CD4-positive, alpha-beta T cell treated with Interleukin-4 for 1 hour (primary cell): ENCODE measurements at places on chromosomes 2 and 18.

- no peak for DNase-seq
Observed at GRCh38 chr18:5894611-5895298, 567 bp downstream of the TMEM200C start.

- no peak for DNase-seq
Observed at GRCh38 chr2:17518212-17519154, at the start of gene RAD51AP2. Gene RAD51AP2, minus strand, starts transcription at chr2:17518440. Its CDS starts 25 bp downstream, at chr2:17518415.

DNA sequence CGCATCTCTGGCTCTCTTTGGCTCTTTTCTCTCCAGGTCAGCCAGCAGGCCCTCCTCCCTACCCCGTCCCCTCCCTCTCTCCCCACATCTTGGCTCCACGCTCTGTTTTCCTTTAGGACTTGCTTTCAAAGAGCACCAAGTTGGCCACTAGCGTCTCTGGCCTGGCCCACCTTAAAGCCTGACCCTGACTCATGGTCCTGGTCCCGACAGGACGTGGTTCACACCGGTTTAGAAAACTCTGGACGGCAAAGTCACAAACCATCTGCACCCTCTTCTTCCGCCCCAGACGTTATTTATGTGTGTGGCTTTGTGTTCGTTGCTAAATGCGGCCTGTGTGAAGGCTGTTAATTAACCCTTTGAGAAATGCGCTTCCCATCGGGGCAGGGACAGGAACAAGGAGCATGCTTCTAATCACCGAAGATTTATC, 169.0 kb upstream of the HAAO start:
- no peak for DNase-seq

DNA sequence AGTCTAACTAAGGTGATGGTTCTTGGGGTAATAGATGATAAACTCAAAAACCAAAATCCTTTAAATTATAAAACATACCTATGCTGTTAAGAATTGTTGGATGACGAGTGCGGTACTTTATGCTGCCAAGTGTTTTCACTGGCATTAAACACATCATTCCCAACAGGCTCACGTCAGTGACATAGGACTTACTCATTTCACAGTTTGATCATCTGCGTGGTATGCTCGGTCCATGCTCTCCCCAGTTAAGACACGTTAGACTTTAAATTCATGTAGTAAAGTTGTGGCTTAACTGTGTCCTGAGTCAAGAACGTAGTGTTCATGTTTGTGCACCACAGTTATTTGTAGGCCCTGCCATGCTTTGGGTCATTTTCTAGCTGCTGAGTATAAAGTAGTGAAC, 125.6 kb upstream of the MYT1L start:
- DNase-seq, result no peak

GRCh38 chr2:46780801-46781445, 134.7 kb downstream of the MCFD2 start:
- DNase-seq, result no peak

- DNase-seq, result no peak
Observed at GRCh38 chr18:42338683-42339082, 383.6 kb downstream of the PIK3C3 start.

- no peak for DNase-seq
Observed at GRCh38 chr2:101274142-101274541, 21.5 kb downstream of the CNOT11 start.

GRCh38 chr18:77004555-77005380, 127.8 kb downstream of the MBP start:
- peak; percentile 34 for DNase-seq

DNA sequence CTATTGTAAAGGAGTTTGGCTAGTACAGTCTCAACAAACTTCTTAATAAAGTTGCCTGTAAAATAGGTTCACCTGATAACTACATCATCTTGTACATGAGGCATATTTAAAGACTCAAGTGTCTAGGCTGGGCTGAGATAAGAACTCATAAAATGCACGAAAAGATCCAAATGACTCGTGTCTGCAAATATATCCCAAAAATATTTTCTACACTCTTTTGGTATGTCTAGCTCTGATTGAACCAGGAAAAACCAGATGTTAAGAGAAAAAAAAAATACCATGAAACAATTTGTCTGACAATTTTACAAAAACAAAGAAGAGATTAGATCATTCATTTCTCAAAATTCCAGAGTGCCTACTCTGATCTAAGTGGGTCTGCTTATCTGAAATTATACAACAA, 166.9 kb upstream of the OSR1 start:
- no peak for DNase-seq

DNA sequence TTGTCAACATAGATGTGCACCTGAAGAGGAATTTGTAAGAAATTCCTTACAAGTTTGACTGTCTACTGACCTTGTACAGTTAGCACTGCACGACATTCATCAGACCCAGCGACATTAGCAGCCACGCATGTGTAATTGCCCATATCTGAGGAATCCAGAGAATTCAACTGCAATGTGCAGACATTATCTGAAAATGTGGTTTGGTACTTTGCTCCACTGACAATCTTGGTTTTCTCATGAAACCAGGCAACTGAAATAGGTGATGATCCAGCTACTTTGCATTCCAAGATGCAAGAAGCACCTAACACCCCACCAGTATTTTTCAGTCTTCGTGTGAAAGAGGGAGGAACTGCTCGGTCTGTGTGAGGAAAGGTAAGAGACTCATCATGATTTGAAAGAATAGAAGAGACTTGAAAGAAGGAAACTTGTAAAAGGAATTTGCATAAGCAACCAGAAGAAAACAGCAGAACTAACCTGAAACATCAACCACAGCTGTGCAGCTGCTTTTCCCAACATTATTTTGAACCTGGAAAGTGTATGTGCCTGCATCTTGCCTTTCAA, 83.4 kb downstream of the TTN start:
- DNase-seq, result no peak

DNA sequence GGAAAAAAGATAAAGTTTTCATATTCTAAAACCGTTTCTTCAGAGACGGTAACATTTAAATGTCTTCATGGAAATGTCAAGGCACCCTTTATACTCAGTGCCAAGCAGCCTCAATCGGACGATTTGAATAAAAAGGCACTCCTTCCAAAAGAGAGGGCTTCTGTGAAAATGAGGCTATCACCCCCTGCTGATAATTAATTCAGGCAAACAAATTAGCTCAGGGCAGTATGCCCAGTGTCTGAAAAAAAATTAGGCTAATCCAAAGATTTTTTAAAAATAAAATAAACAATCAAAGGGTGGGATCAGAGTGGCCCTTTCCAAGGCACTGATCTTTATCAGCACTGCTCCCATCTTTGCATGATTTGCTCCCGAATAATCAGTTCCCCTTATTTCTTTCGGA, 151.0 kb upstream of the PID1 start:
- no peak for DNase-seq

GRCh38 chr18:48781163-48781987, 169.4 kb downstream of the SMAD7 start:
- DNase-seq, result no peak

GRCh38 chr2:83844490-83844889, 614.6 kb downstream of the SUCLG1 start:
- no peak for DNase-seq
